B cell (primary cell): ENCODE measurements at places on chromosomes 2 and 18.
A peak's percentile ranks its signal among the peaks of the same experiment; 100 is the strongest.

DNA sequence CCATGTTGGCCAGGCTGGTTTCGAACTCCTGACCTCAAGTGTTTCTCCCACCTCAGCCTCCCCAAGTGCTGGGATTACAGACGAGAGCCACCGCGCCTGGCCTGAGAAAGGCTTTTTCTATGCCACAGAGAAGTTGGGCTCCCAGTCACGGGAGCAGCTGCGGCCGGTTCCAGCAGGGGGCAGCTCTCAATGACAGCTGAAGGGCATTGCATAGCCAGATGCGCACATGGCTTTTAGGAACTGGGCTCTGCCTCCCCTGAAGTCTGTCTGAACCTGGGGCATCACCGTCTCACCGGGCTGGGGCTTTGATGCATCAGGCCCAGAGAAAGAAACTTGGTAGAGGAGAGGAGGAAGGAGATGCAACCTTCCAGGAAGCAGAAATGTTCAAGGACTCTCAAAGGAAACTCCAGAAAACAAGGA is 84.2 kb upstream of the LAPTM4A start:
- peak; percentile 20 for DNase-seq

GRCh38 chr2:101897301-101897700 is 94.5 kb upstream of the IL1R2 start:
- no peak for DNase-seq

DNA sequence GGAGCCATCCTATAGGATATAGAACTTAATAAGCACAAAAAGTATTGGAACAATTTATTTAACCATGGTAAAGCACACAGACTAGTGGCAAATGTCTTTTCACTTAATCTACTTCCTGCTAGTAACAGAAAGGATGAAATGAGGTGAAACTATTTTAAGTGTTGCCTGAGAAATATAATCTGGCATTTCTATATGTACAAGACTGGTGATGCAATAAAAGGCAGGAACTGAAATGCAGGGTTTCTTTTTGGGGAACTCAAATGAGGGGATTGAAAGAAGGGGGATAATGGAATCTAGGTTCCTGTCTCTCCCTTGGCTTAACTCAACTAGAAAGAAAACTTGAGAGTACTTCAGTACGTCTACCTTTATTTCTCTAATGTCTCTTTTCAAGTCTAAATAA is 122.3 kb downstream of the MEMO1 start:
- DNase-seq = no peak

DNA sequence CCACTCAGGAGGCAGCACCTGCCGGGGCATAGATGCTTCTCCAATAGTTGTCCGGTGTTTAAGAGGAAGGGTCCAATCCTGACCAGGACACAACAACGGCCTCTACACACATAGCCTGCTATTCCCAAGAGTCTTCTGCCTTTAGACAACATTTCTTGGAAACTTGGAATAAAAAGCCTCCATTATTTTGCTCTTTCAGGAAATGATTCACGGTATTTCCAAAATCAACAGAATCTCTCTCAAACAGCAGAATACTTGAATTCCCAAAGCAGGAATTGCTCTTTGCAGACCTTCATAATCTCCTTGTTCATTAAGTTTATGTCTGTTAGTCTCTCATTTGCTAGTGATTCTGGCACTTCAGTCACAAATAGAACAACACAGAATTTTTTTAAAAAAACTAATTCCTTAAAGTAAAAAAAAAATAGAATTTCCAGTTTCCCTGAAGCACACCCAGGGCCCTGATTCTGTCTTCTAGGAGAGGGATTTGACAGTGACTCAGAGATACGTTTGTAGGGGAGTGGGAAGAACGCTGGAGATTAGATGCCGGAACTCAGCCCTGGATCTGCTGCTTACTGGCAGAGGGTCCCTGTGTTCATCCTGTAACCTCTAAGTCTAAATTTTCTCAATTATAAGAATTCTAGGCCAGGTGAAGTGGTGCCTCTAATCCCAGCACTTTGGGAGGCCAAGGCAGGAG is 74.7 kb downstream of the NAB1 start:
- no peak for DNase-seq

DNA sequence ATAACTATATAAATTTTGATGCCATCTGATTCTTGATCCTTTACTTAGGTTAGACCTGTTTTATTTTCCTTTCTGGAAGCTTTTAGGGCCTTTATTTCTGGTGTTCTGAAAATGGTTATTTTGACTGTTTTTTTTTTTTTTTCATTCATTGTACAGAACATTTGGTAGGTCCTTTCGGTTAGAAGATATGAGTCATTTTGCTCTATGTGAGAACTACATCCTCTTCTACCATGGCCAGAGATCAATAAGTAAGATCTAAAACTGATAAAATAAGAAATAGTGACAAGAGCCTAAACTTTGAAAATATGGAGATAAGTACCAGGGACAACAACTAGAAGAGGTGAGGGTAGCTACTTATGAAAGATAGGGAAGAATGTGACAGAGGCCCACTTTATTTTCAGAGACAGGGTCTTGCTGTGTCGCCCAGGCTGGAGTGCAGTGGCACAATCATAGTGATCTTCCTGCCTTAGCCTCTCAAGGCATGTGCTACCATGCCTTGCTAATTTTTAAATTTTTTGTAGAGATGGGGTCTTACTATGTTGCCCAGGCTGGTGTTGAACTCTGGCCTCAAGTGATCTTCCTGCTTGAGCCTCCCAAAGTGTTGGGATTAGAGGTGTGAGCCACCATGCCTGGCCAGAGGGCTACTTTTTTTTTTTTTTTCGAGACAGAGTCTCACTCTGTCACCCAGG is 66.5 kb downstream of the EIF2AK3 start:
- no peak for DNase-seq

- no peak for DNase-seq
These were observed 263.2 kb downstream of the LTBP1 start for GRCh38 chr2:33209976-33210375.

GRCh38 chr2:186862869-186863709 is 14.1 kb upstream of the ZSWIM2 start:
- no peak for DNase-seq
